Stimulated activated naive CD4-positive, alpha-beta T cell treated with Interleukin-2 at 50 U/mL for 16 hours (primary cell): ENCODE measurements at places on chromosomes 3 and 15.

DNA sequence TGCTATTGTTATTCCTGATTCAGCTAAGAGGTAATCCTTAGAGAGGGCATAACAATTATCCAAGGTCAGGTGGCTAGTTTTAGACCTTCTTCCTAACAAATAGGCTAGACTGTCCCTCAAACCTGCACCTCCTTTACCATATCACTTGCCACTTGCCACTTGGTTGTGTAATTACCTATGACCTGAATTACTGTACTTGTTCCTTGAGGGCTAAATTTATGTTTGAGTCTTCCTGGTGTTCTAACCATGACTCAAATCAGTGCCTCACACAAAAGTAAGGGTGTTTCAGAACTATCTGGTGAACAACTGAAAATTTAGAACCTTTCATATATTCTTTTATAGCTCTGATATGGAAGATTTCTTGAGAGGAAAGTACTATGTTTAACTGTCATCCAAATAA is 365.8 kb upstream of the SEMA6D start:
- no peak for DNase-seq

DNA sequence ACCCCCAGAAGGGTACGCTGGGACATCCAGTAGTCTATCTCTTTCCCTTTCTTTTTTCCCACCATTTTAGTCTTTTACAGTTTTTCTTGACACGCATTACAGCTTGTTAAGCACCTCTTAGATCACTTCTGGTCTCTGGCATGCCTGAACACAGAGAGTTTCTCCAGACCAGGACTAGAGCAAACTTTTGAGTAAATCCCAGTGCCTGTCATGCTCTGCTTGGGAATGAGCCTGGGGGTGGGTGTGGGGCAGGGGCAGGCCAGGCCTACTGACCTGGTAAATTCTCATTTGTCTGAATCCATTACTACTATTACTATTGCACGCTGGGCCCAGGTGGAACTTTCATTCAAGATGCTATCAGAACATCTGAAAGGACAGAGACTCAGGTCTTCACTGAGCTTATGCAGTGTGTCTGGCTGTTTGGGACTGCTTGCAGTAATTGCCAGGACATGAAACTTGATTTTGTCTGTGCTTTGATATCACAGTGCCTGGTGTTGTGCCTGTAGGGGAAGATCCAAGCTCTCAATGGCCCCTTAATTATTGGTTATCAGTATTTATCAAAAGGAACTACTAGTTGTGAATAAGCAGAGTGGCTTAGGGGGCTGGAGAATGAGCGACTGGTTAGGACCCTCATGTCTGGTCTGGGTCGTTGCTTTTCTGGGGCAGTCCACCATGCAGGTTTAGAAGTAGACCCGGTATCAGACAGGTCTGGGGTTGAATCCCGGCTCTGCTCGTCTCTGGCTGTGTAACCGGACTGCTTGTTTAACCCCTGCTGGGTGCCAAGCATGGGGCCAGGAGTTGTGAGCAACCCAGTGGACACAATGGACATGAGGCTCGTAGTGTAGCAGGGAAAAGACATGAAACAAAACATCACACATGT is 196.1 kb upstream of the TLE3 start:
- no peak for DNase-seq

- DNase-seq, result no peak
Measured at GRCh38 chr15:94335616-94336015, 104.3 kb downstream of the MCTP2 start.

DNA sequence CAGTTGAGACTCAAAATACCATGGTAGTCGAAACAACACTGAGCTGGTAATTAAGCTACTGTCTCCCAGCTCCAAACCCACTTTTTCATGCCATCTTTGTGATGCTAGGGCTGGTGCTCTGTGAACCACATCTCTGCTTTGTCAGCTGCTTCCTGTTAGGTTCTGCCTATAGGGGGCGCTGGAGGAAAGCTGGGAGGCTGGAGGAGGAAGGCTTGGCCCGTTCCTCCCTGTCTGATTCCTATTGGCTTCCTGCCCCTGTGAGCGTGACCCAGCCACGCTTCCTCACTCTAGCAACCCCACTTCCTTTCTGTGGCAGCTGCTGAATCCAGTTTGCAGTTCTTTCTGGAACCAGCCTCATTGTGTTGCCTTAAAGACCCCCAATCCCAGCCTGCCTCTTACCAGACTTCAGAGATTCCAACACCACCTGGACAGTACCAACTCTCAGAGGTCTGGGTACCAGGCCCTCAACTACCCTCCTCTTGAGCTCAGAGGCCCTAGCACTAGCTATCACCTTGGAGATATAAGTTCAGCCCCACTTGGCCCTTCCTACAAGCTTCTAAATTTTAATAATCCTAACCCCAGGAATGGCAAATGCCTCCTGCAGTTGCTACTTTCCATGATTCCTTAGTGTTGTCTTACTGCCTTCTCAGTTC is 120.9 kb downstream of the ERC2 start:
- DNase-seq, result no peak

DNA sequence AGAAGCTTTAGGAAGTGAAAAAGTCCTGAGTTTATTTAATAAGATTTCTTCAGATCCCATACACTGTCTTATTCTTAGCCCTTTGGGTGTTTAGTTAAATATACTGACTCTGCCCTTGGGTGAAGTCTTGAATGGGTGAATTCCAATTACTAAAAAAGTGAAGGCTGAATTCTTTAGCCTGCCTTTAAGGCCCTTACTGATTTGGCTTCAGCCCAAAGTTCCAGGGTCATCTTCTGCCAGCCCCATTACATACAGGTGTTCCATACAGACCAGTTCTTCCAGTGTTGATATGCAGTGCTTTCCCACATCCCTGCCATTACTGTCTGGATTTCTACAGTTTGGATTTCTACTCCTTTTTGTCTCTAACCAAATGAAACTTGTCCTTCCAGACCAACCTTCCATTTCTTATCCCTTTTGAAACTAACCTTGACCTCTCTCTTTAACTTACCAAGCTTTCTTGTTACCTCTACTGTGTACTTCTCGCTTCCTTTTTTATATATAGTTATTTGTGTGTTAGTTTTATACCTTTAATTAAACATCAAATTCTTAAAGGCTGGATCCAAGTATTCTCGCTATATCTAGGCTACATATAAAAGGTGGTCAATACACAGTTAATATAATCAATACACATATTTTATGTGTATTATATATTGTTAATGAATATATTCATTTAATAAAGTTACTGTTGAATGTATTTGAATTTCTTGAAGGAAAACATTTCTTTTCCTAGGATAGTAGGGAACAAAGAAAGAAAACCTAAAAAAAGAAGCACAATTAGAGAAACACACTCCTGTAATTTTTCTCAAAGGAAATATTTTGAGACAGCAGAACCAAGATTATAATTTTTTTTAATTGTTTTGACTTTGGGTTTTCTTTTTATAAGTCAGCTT is 15.0 kb downstream of the MBNL1 start:
- no peak for DNase-seq

- DNase-seq, result no peak
Measured at GRCh38 chr3:36142746-36143145, 237.6 kb upstream of the STAC start.

GRCh38 chr15:97234851-97235610 is 725.5 kb upstream of the ARRDC4 start:
- no peak for DNase-seq
